Left lung (tissue), 14 donors: ENCODE measurements at places on chromosomes 11 and 22. TPM values are rescaled to one million over a fixed set of nuclear protein-coding genes. Genes with fewer than 3 reads are reported as not detected.

- no peak for DNase-seq
These were observed 11.3 kb downstream of the PRAME start for GRCh38 chr22:22547692-22548300.

- no peak for DNase-seq
These were observed 8.6 kb upstream of the RBM4B start for GRCh38 chr11:66686100-66686785.

- no peak for DNase-seq
These were observed 198.3 kb upstream of the PGR start for GRCh38 chr11:101327908-101328307.

GRCh38 chr22:39474351-39475111 lies 17.7 kb downstream of the MGAT3 start:
- no peak for DNase-seq

DNA sequence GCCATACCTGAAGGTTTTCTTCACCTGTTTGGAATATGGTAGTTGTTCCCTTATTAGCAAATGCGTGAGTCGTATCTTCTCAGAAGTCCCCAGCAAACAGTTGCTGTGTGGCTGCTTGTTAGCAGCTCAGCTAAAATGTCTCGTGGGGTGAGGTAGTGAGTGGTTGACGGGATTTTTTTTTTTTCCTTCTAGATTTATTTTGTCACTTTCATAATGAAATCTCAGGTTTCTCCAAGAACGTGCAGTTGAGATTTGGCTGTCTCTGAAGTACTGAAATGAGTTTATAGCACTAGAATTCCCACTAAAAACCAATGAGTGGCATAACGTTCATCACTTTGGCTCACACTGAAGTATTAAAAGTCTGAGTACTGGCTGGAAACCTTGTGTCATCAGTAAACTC lies 16.8 kb downstream of the RCN1 start:
- DNase-seq = no peak

DNA sequence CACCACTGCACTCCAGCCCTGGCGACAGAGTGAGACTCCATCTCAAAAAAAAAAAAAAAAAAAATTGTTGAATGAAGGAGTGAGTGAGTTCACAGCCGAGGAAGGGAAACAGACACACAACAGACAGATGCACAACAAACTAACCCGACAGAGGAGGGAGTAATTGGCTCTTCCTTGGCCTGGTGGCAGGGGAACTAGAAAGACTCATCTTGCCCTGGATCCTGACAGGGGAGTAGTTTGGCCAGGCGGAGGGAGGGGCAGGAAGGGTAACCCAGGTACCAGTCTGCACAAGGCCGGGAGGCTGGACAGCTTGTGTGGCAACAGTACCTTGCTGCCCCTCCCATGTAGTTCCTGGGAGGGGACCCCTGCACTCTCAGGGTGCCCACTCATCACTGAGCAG lies 106.9 kb downstream of the KIAA1671 start:
- DNase-seq = no peak

DNA sequence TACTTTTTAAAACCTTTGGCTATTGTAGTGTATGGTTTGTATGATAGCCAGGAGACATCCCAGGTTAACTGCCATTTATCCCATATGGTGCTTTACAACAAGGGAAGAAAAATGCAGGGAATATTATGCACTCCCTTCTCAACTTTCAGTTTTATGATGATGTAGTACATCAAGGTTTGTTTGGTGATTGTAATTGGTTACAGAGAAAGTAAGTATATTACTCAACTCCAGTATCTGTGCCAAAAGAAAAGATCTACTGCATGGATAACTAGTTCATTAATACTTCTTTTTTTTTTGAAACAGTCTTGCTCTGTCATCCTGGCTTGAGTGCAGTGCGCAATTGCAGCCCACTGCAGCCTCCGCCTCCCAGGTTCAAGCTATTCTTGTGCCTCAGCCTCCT lies 65.3 kb downstream of the BCL2L13 start:
- no peak for DNase-seq

- DNase-seq = no peak
These were observed 16.0 kb upstream of the PRG2 start for GRCh38 chr11:57406337-57406904.

GRCh38 chr22:47928631-47929030 lies 1166.2 kb downstream of the TBC1D22A start:
- no peak for DNase-seq

- no peak for DNase-seq
These were observed 12.1 kb downstream of the CPT1A start for GRCh38 chr11:68829581-68829980.

DNA sequence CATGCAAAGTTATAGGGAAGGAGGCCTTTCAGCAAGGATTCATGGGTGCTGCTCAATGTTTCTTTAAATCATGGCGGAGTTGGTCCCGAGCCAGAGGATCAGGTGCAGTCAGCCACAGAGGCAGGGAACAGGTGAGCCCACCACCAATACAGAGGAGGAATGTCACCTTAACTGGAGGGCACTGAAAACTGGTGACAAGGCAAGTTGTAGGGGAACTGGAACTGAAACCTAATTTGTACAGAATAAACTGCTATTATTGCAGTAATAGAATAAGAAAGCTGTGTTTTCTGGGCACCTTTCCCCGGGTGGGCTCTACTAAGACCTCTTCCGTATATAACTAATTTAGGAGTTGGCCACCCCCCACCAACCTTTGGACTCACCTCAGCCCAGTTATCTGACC lies 296.0 kb upstream of the NARS2 start:
- no peak for DNase-seq

Gene CENPM
- 12.0 TPM for total RNA-seq

Gene FBLN1
- 447 TPM for total RNA-seq

Gene DDI1
- not detected for total RNA-seq

Gene FAM111B
- 11.4 TPM for total RNA-seq

Gene RNF26
- total RNA-seq = 22.0 TPM

Gene POLR2F
- total RNA-seq = 64.9 TPM

Gene CDCA5
- total RNA-seq = 7.1 TPM

Gene OR51E2
- not detected for total RNA-seq
